ENCODE measurements at places on chromosomes 2 and 18. TPM values are rescaled to one million over a fixed set of nuclear protein-coding genes. Genes with fewer than 3 reads are reported as not detected.

The DNAJC5G gene
- 0.14 TPM for polyA plus RNA-seq

The TFCP2L1 gene
- polyA plus RNA-seq = 8.6 TPM

The KIDINS220 gene
- 10.7 TPM for polyA plus RNA-seq

The ZNF236 gene
- 1.3 TPM for polyA plus RNA-seq

The OXER1 gene
- 0.48 TPM for polyA plus RNA-seq

The NAGK gene
- 374 TPM for polyA plus RNA-seq

The HAAO gene
- polyA plus RNA-seq = 6.9 TPM

The DPY30 gene
- 77.2 TPM for polyA plus RNA-seq

The AGXT gene
- not detected for polyA plus RNA-seq

The NT5DC4 gene
- polyA plus RNA-seq = not detected

The PCARE gene
- 0.22 TPM for polyA plus RNA-seq
